Activated CD4-positive, alpha-beta T cell treated with anti-CD3 and anti-CD28 coated beads, Interleukin-2, amount 10 ng/mL, durations not matched to agents 7 days and 5 days (primary cell): ENCODE measurements at places on chromosomes 11 and 22. TPM values are rescaled to one million over a fixed set of nuclear protein-coding genes. Genes with fewer than 3 reads are reported as not detected.

NLRP14 gene
- 0.05 TPM for total RNA-seq

GRCh38 chr11:116348226-116348625 lies 424.6 kb downstream of the BUD13 start:
- no peak overlapping the region for H3K4me3 ChIP-seq
- DNase-seq = no peak
- H3K36me3 ChIP-seq = no peaks in the 10 kb centered on the region

DNA sequence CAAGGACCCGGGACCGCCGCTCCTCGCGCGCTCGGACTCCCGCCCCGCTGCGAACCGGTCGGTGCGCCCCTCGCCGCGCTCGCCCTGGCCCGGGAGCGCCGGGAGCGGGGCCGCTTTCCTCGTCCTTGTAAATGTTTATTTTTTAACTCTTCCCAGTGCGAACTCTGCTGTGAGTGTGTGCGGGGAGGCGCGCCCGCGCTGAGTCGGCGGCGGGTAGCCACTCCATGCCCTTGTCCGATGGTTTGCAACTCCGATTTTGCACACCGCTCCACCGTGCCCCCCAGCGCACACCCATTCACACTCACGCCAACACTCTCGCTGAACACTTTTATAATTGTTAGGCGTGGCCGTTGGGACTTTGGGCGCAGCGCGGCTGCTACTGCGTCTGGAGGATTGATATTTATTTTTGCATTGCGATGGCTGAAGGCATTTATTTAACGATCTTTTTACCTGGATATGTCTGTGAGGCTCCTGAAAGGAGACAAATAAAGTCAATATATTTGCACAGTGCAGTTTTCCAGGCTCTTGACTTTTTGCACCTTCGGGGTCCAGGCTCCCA lies 1.0 kb downstream of the C11orf96 start:
- peak overlapping the region; percentile 73 for H3K27ac ChIP-seq
- H3K4me3 ChIP-seq = peak overlapping the region; percentile 81
- H3K36me3 ChIP-seq = peaks cover 2% of the 10 kb centered on the region
- DNase-seq = no peak
- H3K4me1 ChIP-seq = peaks cover 20% of the 10 kb centered on the region
- peaks cover 66% of the 10 kb centered on the region for H3K27me3 ChIP-seq

DNA sequence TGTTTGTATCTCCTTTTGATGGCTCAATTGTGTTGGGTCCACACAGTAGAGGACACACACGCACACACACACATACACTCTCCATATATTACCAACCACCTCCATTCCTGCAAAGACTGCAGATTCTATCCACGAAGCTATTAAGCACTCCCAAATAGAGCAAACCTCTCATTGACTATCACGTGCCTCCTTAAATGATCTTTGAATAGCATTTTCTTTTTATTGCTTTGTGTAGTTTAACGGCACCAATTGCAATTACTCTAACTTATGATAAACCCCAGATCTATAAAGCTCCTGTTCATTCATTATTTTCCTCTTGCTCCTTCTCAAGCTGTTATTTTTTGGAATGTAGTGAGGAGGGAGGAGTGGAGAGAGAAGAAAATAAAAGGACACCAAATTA lies 204.7 kb downstream of the ST3GAL4 start:
- no peak for DNase-seq
- no peaks in the 10 kb centered on the region for H3K27me3 ChIP-seq
- H3K27ac ChIP-seq = no peak overlapping the region
- H3K4me3 ChIP-seq = no peak overlapping the region
- H3K36me3 ChIP-seq = no peaks in the 10 kb centered on the region

- no peak overlapping the region for H3K27ac ChIP-seq
- H3K27me3 ChIP-seq = no peaks in the 10 kb centered on the region
- H3K36me3 ChIP-seq = peaks cover 6% of the 10 kb centered on the region
- H3K4me3 ChIP-seq = no peak overlapping the region
- DNase-seq = no peak
Measured at GRCh38 chr11:76114238-76114637, 92.1 kb downstream of the WNT11 start.

OR5AR1 gene
- not detected for total RNA-seq
